ENCODE measurements at places on chromosomes 16 and 17.

DNA sequence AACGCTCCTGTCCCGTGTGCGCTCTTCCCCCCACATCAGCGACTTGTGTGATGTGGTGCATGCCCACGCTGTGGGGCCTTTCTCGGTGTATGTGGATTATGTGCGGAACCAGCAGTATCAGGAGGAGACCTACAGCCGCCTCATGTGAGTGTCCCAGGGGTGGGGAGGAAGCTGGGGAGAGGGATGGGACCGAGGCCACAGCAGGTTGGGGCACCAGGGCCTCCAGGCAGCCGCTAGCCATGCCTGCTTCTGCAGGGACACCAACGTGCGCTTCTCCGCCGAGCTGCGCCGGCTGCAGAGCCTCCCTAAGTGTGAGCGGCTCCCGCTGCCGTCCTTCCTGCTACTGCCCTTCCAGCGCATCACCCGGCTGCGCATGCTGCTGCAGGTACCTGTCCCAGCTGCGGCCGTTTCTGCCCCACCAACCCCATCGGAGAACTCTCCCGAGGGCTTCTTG is 5.8 kb downstream of the ARHGEF15 start:
- DNase-seq, result no peak

- DNase-seq, result no peak
These were observed 2.2 kb upstream of the NF1 start for GRCh38 chr17:31092475-31093064.

GRCh38 chr16:56970934-56971767 is 9.4 kb downstream of the CETP start:
- DNase-seq, result no peak

DNA sequence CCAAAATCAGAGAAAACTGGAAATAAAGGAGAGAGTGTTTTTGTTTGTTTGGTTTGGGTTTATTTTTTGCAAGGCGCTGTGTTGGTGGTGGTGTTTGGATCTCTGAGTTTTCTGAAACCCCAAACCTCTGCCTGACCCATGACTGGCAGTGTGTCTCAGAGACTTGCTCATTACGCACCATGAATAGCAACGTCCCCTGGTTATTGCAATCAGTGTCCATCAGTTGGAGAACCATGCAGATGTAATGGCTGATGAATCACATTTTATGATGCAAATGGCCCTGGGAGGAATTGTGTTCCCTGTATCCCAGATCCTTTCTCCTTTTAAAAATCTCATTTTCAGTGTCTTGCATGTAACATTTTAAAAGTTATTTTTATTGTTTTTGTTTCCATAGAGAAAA is 362.8 kb downstream of the PMP22 start:
- DNase-seq, result no peak

DNA sequence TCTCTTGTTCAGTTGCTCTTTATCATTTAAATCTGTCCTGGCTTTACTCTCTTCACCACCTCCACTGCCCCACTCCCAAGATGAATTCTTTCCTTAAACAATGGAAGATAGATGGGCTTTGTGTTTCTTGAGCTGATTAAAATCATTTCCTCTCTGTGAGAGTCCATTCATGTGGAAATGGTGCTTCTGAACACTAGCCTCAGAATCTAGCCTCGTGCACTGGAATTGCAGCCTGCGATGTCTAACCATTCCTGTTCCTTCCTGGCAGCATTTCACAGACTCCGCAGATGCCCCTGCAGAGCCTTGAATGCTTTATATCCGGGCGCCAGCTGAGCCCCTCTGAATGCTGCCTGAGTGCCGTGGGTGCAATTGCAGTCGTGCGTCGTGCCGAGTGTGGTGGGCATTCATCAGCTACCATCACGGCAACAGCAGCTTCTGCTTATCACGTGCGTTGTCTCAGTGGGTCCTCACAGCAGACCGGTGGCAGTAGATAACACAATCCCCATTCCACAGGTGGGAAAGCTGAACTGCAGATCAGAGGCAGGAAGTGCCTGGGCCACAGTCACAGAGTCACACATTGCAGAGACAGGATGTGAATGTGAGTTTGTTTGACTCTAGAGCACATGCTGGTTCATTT is 172.8 kb upstream of the WSCD1 start:
- DNase-seq, result no peak

GRCh38 chr17:50115756-50116155 is 14.2 kb downstream of the SAMD14 start:
- no peak for DNase-seq

DNA sequence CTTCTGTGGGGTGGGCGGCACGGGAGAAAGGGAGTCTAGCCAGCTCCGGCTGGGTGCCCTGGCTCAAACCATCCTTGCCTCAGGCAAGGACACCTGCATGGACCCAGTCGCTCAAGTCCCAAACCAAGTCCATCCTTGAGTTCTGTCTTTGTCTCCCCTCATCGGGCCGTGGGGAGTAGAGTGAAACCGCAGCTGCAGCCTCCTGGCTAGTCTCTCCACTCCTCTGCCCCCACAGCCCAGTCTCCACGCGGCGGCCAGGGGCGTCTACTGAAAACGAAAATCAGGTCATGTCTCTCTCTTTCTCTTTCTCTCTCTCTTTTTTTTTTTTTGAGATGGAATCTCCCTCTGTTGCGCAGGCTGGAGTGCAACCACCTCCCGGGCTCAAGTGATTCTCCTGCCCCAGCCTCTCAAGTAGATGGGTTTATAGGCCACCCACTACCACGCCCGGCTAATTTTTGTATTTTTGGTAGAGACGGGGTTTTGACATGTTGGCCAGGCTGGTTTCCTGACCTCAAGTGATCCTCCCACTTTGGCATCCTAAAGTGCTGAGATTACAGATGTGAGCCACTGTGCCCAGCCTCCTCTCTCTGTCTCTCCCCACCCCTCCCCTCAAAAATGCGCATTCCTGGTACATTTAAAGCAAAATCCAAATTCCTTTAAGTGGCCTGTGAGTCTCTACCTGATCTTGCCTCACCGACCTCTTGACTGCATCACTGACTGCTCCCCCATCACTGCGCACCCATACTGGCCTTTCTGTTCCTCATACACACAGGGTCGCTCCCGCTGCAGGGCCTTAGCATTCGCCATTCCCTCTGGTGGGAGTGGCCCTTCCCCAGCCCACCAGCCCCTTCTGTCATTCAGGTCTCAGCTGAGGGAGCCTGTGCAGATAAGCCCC is 17.7 kb upstream of the RMI2 start:
- no peak for DNase-seq

Measured in MV-4-11 (cell line).